ENCODE measurements at places on chromosomes 12 and 14. TPM values are rescaled to one million over a fixed set of nuclear protein-coding genes. Genes with fewer than 3 reads are reported as not detected.
A peak's percentile ranks its signal among the peaks of the same experiment; 100 is the strongest.

DNA sequence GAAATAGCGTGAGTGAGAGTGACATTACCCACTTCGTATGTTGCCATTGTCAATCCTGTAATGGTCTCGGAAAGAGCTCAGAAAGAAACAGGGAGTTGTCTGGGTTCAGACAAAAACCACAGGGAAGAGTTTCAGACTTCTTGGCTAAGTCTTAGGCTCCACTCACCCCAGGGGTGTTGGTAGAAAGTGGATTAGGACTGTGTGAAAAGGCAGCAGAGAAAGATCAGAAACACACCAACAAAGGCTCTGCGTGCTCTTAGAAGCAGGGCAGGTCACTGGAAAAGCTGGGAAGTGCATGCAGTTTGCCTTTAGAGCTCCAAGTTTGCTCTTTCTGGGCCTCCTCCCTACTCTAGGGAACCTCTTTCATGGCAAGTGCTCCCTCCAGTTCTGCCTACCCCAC, 106.1 kb upstream of the PLXNC1 start:
- no peaks in the 10 kb centered on the region for H3K4me1 ChIP-seq
- no peaks in the 10 kb centered on the region for H3K36me3 ChIP-seq
- no peaks in the 10 kb centered on the region for H3K27me3 ChIP-seq

- no peaks in the 10 kb centered on the region for H3K4me1 ChIP-seq
- no peaks in the 10 kb centered on the region for H3K36me3 ChIP-seq
- no peaks in the 10 kb centered on the region for H3K27me3 ChIP-seq
- H3K4me3 ChIP-seq: no peak overlapping the region
- no peak overlapping the region for H3K27ac ChIP-seq
- no peak for DNase-seq
These were observed 47.8 kb upstream of the MED13L start for GRCh38 chr12:116325336-116325664.

DNA sequence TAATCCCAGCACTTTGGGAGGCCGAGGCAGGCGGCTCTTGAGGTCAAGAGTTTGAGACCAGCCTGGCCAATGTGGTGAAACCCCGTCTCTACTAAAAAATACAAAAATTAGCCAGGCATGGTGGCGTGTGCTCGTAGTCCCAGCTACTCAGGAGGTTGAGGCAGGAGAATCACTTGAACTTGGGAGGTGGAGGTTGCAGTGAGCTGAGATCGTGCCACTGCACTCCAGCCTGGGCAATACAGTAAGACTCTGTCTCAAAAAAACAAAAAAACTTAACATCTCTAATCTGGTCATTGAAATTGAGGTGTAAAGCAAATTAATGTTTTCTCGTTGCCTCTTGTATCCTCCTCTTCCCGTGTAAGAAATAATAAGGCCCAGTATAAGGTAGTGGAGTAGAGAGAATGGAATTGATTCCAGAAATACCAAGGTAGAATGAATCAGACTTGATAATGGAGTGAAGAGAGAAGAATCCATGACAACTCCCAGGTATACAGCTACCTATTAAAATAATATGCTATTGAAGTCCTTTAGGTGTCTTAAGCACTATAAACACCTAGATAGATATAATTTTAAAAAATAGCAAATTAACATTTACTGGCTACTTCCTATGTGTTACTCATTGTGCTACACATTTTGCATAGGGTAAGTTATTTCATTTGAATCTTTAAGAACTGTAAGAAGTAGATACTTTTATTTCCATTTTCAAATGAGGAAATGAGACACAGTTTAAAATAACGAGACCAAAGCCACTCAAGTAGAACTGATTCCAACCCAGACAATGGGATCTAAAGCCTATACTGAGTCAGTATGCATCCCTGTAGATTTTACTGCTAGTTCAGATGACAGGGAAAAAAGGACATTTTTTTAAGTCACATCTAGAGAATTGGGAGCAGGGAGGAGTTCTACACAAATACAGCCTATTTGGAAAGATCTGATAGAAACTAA, 23.2 kb downstream of the RAP1B start:
- H3K4me3 ChIP-seq: no peak overlapping the region
- H3K4me1 ChIP-seq: peaks cover 17% of the 10 kb centered on the region
- no peak overlapping the region for H3K27ac ChIP-seq
- H3K36me3 ChIP-seq: no peaks in the 10 kb centered on the region
- no peak for DNase-seq
- no peaks in the 10 kb centered on the region for H3K27me3 ChIP-seq

- H3K36me3 ChIP-seq: no peaks in the 10 kb centered on the region
- no peaks in the 10 kb centered on the region for H3K27me3 ChIP-seq
- no peaks in the 10 kb centered on the region for H3K4me1 ChIP-seq
- no peak for DNase-seq
- no peak overlapping the region for H3K27ac ChIP-seq
- H3K4me3 ChIP-seq: no peak overlapping the region
These were observed 72.4 kb downstream of the USP15 start for GRCh38 chr12:62332598-62332997.

DNA sequence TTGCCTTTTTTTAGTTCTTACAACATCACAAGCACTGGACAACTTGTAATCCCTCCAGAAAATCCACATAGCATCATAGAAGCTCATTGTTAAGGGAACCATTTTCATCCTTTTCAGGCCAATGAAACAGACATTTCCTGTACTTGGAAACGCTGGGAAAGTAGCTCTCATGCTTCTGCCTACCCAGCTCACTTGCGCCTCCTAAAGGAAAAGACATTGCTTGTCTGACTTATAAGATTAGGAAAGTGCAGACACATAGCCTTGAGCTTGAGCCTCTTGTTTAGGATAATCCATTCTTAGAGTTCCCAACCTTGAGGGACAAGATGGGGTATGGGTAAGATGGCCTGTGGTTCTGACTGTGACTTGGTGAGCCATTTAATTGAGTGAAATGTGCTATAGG, 589.5 kb downstream of the NOVA1 start:
- H3K4me3 ChIP-seq: no peak overlapping the region

- peak; percentile 72 for DNase-seq
- peak within 1 kb of the TSS; percentile 62 for H3K4me3 ChIP-seq
- H3K27me3 ChIP-seq: no peaks in the 10 kb centered on the region
- H3K4me1 ChIP-seq: no peaks in the 10 kb centered on the region
- H3K27ac ChIP-seq: peak within 1 kb of the TSS; percentile 67
- no peaks in the 10 kb centered on the region for H3K36me3 ChIP-seq
These were observed at the start of gene GALNT6 for GRCh38 chr12:51391283-51392123. Gene GALNT6 (minus strand): TSS chr12:51391406. CDS start chr12:51379781, 11,625 bp downstream.

- no peaks in the 10 kb centered on the region for H3K4me1 ChIP-seq
- no peaks in the 10 kb centered on the region for H3K36me3 ChIP-seq
- no peak overlapping the region for H3K27ac ChIP-seq
- H3K27me3 ChIP-seq: no peaks in the 10 kb centered on the region
These were observed 5.8 kb upstream of the SLC48A1 start for GRCh38 chr12:47767216-47767724.

GRCh38 chr14:51513933-51514332, 137.8 kb upstream of the FRMD6 start:
- H3K27me3 ChIP-seq: no peaks in the 10 kb centered on the region
- H3K36me3 ChIP-seq: no peaks in the 10 kb centered on the region
- H3K4me1 ChIP-seq: no peaks in the 10 kb centered on the region
- H3K27ac ChIP-seq: no peak overlapping the region
- no peak for DNase-seq

DNA sequence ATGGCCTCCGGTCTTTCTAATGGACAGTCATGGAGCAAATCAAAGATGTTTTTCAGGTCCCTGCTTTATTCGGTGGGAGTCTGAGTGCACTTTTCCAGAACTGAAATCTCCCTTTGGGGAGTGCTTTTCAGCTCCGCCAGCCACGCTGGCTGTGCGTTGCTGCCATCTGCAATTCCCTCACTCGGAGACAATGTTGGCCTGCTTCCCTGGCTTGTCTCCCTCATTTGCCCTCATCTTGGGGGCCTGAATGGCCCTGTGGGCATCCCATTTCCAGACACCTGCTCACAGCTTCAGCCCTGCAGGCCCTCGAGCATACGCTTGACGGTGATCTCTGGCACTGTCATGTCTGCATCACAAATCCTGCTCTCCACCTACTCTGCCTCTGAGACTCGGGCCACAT, 103.8 kb downstream of the CCDC92 start:
- no peak overlapping the region for H3K27ac ChIP-seq
- H3K27me3 ChIP-seq: no peaks in the 10 kb centered on the region
- H3K36me3 ChIP-seq: no peaks in the 10 kb centered on the region
- no peak for DNase-seq

DNA sequence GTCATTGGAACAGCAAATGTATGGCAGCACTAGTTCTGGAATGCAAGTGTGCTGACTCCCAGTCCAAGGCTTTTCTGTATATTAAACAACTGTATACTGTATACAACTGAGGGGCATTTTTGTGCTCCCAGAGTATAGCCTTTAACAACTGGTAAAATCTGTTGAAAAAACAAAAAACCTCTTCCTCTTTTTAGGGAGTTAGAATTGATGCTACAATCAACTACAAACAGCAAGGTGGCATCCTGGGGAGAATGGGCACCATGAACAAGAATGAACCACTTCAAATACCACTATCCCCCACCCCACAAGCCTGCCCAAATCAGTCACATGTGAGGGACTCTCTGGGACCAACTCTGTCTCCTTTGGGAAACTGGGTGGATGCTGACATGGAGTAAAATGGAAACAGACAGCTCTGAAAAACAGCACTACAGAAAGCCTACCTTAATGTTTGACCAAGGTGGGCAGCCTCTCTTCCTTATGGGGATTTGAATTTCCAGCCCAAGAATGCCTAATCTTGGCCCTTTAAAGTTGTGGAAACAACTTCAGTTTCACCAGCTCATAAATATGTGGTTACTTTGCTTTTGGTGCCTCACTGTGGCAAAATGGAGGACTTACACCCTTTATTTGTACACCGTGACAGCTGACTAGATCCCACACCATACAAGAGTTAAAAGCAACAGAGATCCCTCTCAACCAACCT, 7.5 kb downstream of the VTI1B start:
- no peaks in the 10 kb centered on the region for H3K4me1 ChIP-seq
- H3K36me3 ChIP-seq: no peaks in the 10 kb centered on the region
- no peaks in the 10 kb centered on the region for H3K27me3 ChIP-seq
- no peak overlapping the region for H3K4me3 ChIP-seq

DNA sequence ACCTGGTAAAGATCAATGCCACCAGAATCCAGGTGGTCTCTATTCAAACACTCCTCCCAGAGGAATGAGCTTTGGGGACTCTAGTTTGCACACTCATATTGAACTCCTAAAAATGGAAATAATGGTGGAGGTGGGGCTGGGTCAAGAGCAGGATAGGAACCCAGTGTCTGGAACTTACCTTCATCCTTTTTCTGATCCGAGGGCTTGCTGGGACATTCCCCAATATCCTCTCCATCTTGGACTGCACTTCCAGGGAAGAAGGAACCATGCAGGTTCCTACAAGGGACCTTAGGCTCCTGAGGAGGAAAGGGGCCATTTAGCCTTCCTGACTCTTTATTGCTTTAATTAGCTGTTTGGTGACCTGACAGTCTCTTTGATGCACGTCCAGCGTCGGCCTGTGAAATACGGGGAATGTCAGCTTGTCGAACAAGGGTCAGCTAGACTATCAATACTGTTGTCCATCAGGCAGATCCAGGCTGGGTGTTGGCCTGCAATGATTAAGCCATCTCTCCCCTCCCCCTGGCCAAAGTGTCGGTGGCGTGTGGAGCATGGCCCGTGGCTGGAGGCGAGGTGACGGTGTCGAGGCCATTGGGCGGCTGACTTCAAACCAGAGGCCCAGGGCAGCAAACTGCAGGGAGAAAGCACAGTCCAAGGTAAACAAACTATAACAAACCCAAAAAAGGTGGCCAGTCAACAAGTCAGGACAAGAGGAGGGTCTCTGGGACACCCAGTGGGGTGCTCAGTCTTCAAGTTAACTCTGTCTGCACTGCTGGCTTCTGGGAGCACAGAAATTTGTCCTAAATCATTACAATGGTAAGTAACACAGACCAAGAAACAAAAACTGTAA, 405.2 kb upstream of the TBX3 start:
- no peak for DNase-seq
- H3K4me3 ChIP-seq: no peak overlapping the region
- peaks cover 9% of the 10 kb centered on the region for H3K4me1 ChIP-seq
- no peaks in the 10 kb centered on the region for H3K36me3 ChIP-seq

DNA sequence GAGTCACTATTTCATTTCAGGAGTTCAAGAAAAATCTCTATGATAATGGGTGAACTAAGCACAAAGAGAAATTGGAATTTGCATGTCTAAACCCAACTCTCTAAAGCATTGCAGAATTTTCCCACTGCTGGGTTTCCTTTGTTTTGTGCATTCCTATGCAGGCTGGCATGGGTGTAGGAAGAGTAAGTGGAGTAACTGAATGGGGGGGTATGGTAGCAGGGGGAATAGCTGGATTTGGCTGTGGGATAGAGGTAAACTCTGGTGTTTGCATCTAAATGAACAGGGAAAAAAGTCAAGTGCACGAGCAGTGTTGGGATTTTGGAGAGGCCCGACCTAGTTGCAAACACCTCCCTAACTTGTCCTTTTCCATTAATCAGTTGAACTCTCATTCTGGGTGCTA, 159.1 kb downstream of the ANO4 start:
- H3K4me1 ChIP-seq: no peaks in the 10 kb centered on the region
- DNase-seq: no peak
- H3K4me3 ChIP-seq: no peak overlapping the region

- peak overlapping the region; percentile 34 for H3K4me3 ChIP-seq
- peak; percentile 26 for DNase-seq
- peaks cover 17% of the 10 kb centered on the region for H3K4me1 ChIP-seq
- no peaks in the 10 kb centered on the region for H3K27me3 ChIP-seq
- peak overlapping the region; percentile 95 for H3K27ac ChIP-seq
These were observed 715 bp upstream of the RAP1B start for GRCh38 chr12:68609998-68610369.

DNA sequence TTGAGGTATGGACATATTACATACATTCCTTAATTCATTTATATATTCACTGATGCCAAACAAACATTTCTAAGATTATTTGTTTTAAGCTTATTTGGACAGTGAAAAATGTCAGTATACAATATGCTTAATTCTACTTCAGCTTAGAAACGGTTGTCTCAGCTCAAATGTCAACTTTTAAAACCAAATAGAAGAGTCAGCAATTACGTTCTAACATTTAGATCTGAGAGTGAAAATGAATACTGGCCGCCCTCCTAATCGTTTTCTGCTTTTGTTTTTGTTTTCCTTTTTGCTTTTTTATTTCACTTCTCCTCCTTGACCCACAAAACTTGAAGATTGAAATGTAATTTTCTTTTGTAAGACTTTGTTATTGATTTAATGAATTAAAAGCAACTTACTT, 19.7 kb upstream of the RERG start:
- H3K4me1 ChIP-seq: no peaks in the 10 kb centered on the region
- no peaks in the 10 kb centered on the region for H3K36me3 ChIP-seq
- no peak for DNase-seq
- H3K4me3 ChIP-seq: no peak overlapping the region
- H3K27me3 ChIP-seq: no peaks in the 10 kb centered on the region
- no peak overlapping the region for H3K27ac ChIP-seq

Gene ARG2
- total RNA-seq: 1.2 TPM

Gene KERA
- not detected for total RNA-seq

Gene P2RX2
- not detected for total RNA-seq

Gene CSRP2
- total RNA-seq: 3.8 TPM

All from pancreas (tissue), 10 donors.